Skin of body (tissue), 3 donors: ENCODE measurements at places on chromosomes 2 and 18.

GRCh38 chr2:70928366-70928765 is 7.3 kb upstream of the ATP6V1B1 start:
- no peak for DNase-seq

GRCh38 chr2:152623076-152623740 is 94.1 kb downstream of the PRPF40A start:
- DNase-seq: no peak

DNA sequence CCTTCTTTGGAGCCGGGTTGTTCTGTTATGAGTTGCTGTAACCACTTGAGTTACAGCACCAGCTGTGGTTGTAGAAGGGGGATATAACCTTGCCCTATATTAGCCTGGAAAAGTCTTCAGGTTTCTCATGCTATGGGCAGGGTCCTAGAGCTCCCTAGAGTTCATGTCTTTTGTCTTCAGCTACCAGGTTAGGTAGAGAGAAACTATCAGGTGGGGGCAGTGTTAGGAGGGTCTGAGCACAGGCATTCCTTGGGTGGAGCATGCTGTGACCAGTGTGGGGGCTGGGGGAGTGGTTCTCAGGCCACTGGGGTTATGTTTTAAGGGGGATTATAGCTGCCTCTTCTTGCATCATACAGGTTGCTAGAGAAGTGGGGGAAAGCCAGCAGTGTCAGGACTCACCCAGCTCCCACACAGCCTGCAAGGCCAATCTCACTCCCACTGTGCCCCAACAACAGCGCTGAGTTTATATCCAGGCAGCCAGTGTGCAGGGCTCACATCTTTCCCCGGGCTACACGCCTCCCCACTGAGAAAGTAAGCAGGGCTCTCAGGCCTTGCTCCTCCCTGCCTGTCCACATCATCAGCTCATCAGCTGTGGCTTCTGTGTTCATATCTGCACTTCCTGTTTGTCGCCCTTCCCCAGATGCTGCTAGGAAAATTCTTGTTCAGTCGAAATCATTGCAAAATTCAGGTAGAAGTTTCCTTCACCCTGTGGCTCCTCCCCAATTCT is 133.8 kb upstream of the NRXN1 start:
- no peak for DNase-seq

DNA sequence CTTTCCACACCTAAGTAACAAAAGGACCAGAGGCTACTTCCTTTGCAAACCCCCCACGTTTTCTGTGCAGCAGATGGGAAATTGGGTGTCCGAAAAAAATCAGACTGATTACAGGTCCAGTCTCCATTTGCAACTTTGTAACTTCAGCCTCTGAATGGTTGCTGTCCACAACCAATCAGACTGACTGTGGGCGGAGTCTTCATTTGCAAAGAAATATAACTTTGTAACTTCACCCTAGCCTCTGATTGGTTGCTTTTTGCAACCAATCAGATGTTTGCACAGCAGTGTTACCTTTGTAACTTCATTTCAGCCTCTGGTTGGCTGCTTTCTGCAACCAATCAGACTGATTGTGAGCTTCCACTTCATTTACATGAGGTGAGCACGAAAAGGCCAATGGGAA is 27.8 kb upstream of the CACNB4 start:
- DNase-seq: no peak

DNA sequence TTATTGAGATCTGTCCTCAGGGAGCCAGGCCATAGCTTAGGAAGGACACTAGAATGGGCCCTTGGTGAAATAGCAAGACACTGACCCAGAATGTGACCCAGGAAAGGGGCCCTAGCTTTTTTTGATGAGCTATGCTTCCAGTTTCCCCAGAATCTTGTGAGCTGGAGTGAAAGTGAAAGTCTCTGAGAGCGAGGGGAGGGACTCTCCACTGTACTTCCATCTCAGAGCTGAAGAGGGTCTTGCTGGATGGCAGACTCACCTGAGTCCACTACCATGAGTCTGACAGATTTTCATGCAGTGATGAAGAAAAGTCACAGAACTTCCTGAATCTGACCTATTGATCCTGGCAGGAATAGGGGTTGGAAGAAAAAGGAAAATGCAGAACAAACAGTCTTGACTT is 3.1 kb downstream of the ARHGAP25 start:
- no peak for DNase-seq

DNA sequence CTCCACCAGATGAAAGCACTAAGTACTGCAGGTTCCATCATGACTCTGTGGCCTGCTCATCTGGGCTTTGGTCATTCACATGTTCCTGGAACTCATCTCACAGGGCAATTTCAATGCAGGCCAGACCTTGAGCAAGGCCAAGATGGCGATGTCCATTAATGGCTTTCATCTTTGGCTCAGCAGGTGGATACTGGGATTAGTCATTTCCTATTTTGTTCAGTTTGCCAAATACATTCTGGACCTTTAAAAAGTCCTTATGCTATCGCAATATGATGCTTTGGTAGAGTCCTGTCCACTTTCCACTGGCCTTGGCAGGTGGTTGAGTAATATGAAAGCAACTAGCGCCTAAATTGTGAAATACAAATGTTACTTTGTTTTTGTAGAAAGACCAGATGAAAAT is 170.1 kb upstream of the REV1 start:
- DNase-seq: no peak

- DNase-seq: no peak
Observed at GRCh38 chr2:165794536-165794928, 485 bp upstream of the GALNT3 start.

DNA sequence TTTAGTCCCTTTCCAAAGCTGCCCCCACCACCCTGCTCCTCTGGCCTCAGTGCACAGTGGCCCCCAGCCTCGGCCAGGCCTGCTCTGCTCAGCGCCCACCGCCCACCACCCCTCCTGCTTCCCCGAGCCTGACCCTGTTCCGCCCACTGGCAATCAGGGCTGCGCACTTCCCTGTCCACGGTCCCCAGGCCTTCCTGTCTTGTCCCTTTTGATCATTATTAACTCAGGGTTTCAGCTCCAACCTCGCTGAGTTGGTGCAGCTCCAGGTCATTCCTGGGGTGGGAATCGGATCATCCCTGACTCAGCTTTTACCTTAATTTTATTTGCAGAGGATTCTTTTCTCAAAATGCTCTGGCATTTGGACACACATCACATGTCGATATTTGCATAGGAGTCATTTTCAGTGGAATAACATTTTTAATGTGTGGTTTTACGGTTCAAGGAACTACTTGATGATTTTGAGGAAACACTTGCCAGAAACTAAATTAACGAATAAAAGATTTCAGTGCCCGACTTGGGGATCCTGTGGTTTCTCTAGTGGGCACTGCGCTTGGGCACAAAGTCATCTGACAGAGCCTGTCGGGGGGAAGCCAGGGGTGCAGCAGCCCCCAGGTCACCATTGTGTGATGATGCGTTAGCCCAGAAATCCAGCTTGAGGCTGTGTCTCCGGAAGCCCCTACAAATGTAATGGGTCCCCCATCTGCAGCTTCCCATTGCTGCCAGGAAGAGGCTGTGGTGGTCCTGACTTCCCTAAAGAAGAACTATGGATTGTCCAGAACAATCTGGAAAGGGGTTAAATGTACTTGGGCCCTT is 1.0 kb upstream of the ESPNL start:
- no peak for DNase-seq

GRCh38 chr18:77207540-77207939 is 42.1 kb upstream of the GALR1 start:
- DNase-seq: peak; percentile 52

DNA sequence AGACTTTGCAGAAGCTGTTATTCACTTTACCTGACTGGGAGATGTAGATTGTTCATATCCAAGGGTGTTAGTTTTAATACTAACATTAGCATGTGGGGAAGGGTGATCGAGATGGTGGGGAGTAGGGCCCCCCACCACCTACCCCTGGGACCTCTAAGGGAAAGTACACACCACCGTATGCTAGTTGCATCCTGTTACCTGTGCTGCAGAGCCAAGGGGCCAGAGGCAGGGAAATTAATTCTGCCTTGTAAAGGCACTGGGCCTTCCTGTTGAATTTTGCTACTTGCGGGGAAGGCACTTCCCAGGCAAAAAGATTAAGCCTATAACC is 9.0 kb downstream of the STEAP3 start:
- no peak for DNase-seq

DNA sequence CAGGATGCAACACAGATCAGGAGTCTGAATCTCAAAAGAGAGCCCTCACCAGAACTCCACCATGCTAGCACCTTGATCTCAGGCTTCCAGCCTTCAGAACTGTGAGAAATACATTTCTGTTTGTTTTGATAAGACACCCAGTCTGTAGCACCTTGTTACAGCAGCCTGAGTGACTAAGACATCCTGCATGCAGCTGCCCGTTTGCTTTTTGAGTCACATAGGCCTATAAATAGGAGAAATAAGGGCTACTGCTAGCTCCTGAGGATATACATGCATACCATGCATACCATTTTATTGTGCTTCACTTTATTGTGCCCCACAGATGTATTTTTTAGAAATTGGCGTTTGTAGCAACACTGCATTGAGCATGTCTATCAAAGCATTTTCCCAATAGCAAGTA is 337.8 kb downstream of the CDH2 start:
- no peak for DNase-seq

GRCh38 chr2:96342085-96342484 is 6.5 kb downstream of the NCAPH start:
- no peak for DNase-seq

- DNase-seq: no peak
Observed at GRCh38 chr18:78542204-78542603, 437.4 kb upstream of the SALL3 start.

DNA sequence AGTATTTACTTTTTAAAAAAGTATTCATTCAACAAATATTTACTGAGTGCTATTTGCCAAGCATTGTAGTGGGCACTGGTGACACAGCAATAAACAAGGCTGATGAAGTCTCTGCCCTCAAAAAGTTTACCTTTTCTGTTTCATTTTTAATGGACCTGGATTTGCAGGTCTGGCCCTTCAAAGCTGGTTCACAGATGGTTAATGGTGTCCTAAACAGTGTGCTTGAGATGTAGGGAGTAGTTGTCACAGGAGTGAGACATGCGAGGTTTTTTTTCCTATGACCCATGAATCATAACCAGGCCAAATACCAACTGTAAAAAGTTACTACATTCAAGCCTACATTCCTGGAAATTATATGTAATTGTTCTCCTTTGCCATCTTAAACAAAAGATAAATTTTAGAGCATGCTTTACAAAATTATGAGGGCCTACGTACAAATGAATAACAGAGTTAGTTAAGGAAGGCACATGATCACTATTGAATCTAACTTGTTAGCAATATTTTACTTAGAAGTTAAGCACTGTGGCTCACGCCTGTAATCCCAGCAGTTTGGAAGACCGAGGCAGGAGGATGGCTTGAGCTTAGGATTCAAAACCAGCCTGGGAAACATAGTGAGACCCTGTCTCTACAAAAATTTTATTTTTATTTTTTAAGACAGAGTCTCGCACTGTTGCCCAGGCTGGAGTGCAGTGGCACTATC is 223.9 kb downstream of the MBD5 start:
- DNase-seq: no peak

- DNase-seq: no peak
Observed at GRCh38 chr2:216951171-216951570, 91.3 kb upstream of the TNP1 start.

DNA sequence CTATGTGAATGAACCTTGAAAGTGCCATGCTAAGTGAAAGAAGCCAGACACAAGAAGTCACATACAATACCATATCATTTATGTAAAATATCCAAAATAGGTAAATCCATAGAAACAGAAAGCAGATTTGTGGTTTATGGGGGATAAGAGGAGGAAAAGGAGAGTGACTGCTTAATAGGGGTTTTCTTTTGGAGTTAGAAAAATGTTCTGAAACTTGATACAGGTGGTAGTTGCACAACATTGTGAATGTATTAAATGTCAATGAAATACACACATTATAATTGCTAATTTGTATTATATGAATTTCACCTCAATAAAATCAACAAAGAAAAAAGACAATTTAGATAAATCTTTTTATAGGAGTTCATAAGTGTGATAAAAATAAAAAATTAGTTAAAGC is 37.1 kb downstream of the MEMO1 start:
- no peak for DNase-seq

DNA sequence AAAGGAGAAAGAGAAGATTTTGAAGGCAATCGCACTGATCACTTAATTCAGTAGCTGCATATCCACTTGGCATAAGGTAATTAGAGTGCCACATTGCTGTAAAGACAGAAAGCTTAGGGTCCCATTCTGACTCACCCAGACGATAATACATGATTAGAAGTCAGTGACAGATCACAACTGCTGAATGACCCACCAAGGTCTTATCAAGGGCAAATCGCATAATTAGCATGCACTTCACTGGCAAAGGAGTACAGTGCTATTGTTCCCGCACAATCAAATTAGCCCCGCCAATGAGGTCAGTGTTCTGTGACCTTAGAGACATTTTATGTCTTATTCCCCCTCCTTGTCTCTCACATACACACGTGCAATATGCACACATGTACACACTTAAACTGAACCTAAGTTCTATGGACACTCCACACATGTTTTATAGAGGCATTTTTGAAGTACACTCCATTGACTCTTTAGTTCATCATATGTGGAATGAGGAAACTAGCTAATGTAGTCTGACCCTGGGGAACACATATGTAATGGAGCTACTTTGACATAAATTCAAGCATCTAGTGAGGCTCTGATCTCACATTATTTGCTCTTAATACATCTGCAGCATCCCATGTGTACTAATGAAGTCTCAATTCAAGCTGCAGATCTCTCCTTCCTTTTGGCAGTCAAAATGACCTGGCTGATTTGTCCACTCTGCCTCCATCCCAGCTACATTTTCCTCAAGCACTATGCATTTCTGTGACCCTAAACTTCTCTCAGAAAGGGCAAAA is 673.8 kb upstream of the FANCL start:
- peak; percentile 30 for DNase-seq

- DNase-seq: no peak
Observed at GRCh38 chr2:71933467-71934319, 214.0 kb downstream of the CYP26B1 start.

DNA sequence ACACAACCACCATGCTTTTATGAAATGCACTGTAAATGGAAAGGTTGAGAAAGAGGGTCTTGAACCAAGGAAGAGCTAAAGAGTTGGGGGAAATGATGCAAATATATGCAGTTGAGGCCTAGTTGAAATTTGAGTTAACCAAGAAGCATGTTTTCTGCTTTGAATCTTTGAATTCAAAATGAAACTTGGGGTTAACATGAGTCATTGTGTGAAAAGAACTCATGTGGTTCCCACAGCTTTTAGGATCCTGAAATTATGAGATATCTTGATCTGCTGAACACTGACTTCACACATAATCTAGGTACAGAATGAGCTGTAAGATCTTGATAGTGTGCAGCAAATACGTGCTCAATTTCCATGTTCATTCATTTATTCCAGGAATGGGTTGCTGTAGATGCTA is 422.9 kb upstream of the TRIB2 start:
- DNase-seq: no peak

DNA sequence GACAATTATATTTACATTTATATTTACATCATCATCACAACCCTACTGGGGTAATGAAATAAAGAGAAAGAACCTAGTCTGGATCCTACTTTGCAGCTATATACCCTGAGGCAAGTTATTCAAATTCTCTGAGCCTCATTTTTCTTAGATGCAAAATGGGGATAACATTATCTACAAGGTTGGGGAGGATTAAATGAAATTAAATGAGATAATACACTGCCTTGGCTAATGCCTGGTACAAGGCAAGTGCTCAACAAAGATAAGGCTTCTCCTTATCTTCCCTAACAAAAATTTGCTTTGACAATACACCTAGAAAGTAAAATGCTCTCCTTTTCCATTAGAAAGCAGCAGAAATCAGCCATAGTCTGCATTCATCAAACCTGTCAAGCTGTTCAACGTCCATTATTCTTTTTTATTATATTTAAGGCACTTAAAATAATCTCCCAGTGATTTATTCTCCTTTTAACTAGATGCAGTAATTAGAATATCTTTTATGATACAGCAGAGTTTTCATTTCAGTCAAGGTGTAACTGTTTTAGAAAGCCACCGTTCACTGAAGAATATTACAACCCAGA is 44.8 kb downstream of the TCF4 start:
- DNase-seq: no peak
